Esophagus muscularis mucosa (tissue), 4 donors: ENCODE measurements at places on chromosomes 11 and 22. TPM values are rescaled to one million over a fixed set of nuclear protein-coding genes. Genes with fewer than 3 reads are reported as not detected.

Gene DEPDC5
- total RNA-seq: 7.3 TPM

Gene LTO1
- 12.2 TPM for total RNA-seq

Gene HBG2
- not detected for total RNA-seq

Gene GPR83
- not detected for total RNA-seq

Gene CPT1B
- total RNA-seq: 19.6 TPM

Gene RAB38
- total RNA-seq: 0.75 TPM

Gene CHRNA10
- 1.7 TPM for total RNA-seq

Gene BRSK2
- 3.0 TPM for total RNA-seq

Gene ZDHHC13
- total RNA-seq: 5.5 TPM

Gene TRIM48
- total RNA-seq: not detected

Gene MPPED2
- total RNA-seq: 2.2 TPM

Gene NNMT
- total RNA-seq: 599 TPM

Gene FAR1
- 50.3 TPM for total RNA-seq

Gene RASD2
- total RNA-seq: 19.1 TPM

Gene LRRC74B
- not detected for total RNA-seq

Gene PIH1D2
- 1.5 TPM for total RNA-seq

Gene APOA1
- 1.4 TPM for total RNA-seq

Gene ST14
- 2.3 TPM for total RNA-seq

Gene SCN4B
- total RNA-seq: 4.8 TPM

Gene GAL3ST1
- total RNA-seq: 1.2 TPM

Gene WT1
- 0.42 TPM for total RNA-seq

Gene HBG1
- total RNA-seq: not detected
